H7 (cell line): ENCODE measurements at places on chromosomes 7 and 10. TPM values are rescaled to one million over a fixed set of nuclear protein-coding genes. Genes with fewer than 3 reads are reported as not detected.
A peak's percentile ranks its signal among the peaks of the same experiment; 100 is the strongest.

GRCh38 chr7:47521011-47521795 is 60.7 kb downstream of the TNS3 start:
- peak; percentile 65 for DNase-seq

DNA sequence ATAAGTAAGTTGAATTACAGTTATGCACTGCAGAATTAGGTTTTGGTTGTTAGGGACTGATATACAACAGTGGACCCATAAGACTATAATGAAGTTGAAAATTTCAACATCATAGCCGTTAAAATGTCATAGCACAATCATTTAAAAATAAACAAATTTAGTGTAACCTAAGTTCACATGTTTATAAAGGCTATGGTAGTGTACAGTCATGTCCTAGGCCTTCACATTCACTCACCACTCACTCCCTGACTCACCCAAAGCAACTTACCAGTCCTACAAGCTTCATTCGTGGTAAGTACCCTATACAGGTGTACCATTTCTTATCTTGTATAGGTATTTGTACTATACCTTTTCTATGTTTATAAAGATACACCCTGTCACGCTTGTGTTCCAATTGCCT is 113.7 kb downstream of the RAB11FIP2 start:
- DNase-seq, result no peak

GRCh38 chr7:153017223-153017622 is 257.7 kb downstream of the ACTR3B start:
- DNase-seq, result peak; percentile 54

DNA sequence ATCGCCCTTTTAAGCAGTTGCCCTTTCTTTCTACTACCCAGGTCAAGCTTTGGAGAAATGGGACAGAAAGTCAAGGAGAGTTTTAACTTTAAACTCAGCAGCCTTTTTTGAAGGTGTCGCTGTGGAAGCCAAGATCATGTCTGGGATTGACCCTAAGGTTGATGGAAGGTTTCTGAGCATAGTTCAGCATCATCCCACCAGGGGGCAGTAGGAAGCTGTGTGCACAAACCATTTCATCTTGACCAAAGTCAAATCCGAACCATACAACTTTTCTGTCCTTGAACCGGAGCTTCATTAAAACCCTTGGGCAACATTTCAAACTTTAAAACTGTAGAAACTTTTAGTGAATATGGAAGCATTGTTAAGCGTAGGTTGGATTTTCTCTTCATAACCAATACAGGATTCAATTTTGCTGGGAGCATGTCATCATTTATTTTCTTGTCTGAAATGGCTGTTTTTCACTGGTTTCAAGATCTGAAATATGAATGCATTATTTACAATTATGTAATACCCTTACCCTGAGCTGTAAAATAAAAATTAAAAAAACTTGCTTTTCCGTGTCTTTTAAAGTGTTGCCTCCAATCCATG is 214.4 kb upstream of the KIAA1217 start:
- DNase-seq, result peak; percentile 46

DNA sequence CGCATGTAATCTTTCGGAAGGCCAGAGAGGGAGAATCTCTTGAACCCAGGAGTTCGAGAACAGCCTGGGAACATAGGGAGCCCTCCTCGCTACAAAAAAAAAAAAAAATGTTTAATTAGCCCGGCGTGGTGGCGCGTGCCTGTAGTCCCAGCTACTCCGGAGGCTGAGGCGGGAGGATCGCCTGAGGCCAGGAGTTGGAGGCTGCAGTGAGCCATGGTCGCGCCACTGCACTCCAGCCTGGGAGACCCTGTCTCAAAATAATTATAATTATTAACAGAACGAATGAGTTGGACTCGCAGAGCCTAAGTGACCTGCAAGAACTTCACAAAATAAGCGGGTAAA is 794 bp downstream of the PCGF6 start:
- DNase-seq, result no peak

- no peak for DNase-seq
Measured at GRCh38 chr10:99927721-99928280, 81.9 kb downstream of the DNMBP start.

GRCh38 chr7:75756991-75757676 is 14.9 kb downstream of the CCL26 start:
- peak; percentile 56 for DNase-seq

DNA sequence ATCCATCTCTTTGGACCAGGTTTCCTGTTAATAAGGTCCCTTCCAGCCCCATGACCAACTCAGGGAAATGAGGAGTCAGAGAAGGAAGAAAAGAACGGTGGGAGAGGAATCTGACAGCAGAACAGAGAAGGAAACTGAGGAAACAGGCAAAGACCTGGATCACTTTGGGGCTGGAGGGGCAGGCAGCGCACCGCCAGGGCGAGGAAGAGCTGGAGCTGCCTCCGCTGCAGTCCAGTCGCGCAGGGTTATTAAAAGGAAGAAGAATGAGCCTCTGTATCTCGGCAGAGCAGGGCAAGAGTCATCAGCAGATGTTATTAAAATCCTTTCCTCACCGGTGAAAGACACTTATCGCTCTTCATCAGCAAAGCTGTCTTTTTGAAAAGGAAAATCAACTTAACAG is 37.7 kb upstream of the R3HCC1L start:
- DNase-seq, result no peak

GRCh38 chr7:30841025-30841735 is 70.0 kb downstream of the MINDY4 start:
- DNase-seq, result no peak

DNA sequence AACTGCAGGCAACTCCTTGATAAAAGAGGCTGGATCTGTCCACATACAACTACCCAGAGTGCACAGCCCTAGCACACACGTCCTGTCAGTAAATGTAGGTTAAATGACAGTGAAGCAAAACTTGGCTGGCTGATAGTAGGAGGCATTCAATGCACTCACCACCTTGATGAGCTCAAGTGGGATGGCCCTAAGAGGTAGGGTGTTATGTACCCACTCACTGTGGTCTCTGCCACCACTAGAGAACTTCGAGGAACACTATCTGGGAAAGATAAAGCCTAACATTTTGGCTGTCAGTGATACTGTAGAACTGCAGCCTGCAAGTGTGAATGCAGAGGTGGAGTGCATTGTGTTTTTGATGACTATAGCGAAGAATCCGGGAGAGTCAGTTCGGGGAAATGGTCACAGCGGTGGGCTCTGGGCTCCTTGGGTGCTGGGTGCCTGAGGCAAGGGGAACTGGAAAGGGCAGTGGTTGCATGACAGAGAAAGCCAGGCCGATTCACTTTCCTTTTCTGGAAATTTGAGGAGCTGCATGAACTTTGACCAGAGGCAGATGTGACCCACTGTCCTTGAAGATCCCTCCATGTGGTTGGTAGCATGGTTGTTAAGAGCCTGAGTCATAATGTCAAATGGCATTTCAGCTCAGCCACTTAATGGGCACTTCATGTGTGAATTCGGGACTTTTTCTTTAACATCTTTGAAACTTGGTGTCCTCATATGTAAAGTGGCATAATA is 93.1 kb upstream of the ZPBP start:
- DNase-seq, result no peak

GRCh38 chr7:21417647-21418046 is 10.2 kb upstream of the SP4 start:
- no peak for DNase-seq

The TSPAN13 gene
- 17.7 and 23.1 TPM in 2 replicates for total RNA-seq

The KLLN gene
- 0.10 and 0.15 TPM in 2 replicates for total RNA-seq

The LIPJ gene
- not detected in 2 replicates for total RNA-seq

The ADAM22 gene
- 2.1 and 4.8 TPM in 2 replicates for total RNA-seq

The HEPACAM2 gene
- total RNA-seq, result not detected in 2 replicates
